ENCODE measurements at places on chromosomes 5 and 9. TPM values are rescaled to one million over a fixed set of nuclear protein-coding genes. Genes with fewer than 3 reads are reported as not detected.

SPATA6L gene
- total RNA-seq = 3.8 TPM

ZMAT2 gene
- 41.4 TPM for total RNA-seq

ARL14EPL gene
- not detected for total RNA-seq

GFI1B gene
- not detected for total RNA-seq

GRCh38 chr5:139705191-139705590 lies 57.0 kb downstream of the CXXC5 start:
- no peak for DNase-seq

GRCh38 chr5:78514427-78515330 lies 133.9 kb downstream of the LHFPL2 start:
- no peak for DNase-seq

DNA sequence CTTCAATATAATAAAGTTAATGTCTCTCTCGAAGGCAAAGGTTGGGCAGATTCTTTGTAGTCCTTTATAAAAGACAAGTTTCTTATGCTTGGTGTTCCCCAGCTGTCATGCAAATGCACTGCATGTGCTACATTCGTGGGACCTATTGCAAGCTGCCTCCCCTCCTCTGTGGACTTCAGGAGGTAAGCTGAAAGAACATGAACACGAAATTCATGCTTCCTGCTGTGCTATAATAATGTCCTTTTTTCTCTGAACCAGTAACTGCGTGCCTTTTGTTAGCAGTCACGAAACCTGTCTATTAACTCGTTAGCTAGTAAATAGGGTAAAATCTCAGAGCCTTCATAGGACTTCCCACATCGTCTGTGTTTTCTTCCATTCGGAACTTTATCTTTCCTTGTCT lies 363.5 kb downstream of the CDH9 start:
- no peak for DNase-seq

DNA sequence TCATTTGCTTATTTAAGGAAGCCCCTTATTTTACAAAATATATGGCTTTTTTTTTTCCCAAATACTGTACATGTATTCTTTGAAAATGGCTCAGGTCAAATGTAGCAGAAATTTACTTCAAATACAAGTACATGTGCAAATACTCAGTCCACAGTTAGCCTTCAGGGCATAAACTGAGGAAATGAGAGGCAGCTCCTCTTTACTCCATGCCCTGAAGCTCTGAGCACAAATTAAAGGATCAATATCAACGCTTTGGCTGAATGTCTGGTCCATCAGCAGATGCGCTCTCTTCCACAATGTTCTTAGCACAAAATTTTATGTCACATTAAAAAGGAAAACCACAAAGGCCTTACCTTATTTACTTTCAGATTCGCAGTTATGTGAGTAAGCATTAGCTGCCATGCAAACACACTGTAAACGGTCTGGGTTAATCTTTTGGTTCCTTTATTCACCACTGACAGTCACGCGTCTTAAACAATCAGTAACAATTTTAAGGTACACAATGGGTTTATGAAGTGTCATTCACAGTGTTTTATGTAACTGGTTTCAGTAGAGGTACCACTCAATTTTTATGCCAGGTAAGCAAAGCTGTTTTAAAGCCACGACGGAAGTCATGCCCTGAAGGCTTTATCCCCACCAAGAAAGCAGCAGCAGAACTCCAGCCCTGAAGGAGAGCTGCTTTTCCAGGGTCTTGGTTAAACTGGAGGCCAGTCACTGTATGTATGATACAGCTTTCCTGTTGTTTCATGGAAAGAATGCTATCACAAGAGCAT lies 103.4 kb downstream of the OTULIN start:
- no peak for DNase-seq

- DNase-seq = no peak
These were observed 99.5 kb upstream of the MSX2 start for GRCh38 chr5:174624733-174625522.

DNA sequence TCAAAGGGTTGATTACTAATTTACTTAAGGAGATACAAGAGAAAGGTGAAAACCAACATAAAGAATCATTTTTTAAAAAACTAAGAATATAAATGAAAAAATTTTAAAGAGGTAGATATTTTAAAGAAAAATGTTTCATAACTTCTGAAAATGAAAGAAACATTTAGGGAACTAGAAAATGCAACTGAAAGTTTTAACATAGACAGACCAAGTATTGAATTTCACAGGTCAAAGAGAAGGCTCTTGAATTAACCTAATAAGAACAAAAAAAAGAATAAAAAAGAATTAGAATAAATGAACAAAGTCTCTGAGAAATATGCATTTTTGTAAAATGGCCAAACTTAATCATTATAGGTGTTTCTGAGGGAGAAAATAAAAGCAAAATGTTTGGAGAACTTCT lies 16.1 kb upstream of the FAM174A start:
- no peak for DNase-seq

DNA sequence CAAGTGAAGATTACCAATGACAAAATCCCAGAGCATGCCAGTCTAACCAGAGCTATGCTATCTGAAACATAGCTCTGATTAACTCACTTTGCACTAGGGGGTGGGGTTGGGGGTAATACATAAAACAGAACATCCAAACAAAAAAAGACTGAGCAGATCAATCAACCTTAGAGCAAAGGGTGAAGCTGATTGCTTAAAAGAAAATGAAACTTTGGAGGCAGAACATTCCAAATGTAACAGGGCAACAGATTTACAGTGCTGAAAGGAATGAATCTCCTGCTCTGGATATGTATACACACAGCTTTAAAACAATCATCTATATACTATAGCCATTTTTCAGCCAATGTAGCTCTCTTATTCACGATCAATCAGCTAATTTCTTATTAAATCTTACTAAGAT lies 4.9 kb downstream of the IL6ST start:
- DNase-seq = no peak

DNA sequence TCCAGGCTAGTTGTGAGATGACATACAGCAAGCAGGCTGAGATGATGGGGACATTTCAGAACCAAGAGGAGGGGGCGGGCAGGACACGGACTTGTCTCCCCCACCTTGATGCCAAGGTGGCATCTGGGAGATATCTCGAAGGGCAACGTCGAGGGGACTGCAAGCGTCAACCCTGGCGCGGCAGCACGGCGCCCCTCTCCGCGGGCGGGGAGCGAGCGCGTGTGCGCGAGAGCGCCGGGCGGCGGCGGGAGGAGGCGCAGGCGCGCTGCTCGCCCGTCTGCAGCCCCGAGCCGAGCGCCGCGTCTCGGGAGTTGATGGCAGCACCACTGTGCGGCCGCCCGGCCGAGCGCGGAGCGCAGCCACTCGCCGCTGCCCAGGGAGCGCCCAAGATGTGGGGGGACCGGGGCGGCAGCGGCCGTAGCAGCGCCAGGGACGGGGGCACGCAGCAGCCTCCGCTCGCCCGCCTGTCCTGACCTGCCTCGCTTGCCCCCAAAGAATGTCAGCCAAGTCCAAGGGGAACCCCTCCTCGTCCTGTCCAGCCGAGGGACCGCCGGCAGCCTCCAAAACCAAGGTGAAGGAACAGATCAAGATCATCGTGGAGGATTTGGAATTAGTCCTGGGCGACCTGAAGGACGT lies at the start of gene PRR16:
Gene PRR16, plus strand, starts transcription at position 310 of the 636 bp plus-strand sequence.
- DNase-seq = peak; percentile 69

Measured in aorta (tissue), 5 donors.